ENCODE measurements at places on chromosomes 1 and 21.

- DNase-seq: peak; percentile 67
Observed at GRCh38 chr1:20376880-20377494, 86.3 kb downstream of the VWA5B1 start.

GRCh38 chr1:1082776-1083415, 8.8 kb upstream of the RNF223 start:
- DNase-seq: peak; percentile 19

GRCh38 chr1:153805042-153805745, 30.0 kb downstream of the SLC27A3 start:
- DNase-seq: peak; percentile 69

GRCh38 chr1:51572365-51572764, 44.5 kb upstream of the OSBPL9 start:
- no peak for DNase-seq

- no peak for DNase-seq
Observed at GRCh38 chr1:158212320-158212719, 31.6 kb downstream of the CD1D start.

GRCh38 chr1:78437941-78438340, 52.8 kb upstream of the PTGFR start:
- DNase-seq: no peak

GRCh38 chr1:182740120-182740519, 49.5 kb upstream of the NPL start:
- no peak for DNase-seq

DNA sequence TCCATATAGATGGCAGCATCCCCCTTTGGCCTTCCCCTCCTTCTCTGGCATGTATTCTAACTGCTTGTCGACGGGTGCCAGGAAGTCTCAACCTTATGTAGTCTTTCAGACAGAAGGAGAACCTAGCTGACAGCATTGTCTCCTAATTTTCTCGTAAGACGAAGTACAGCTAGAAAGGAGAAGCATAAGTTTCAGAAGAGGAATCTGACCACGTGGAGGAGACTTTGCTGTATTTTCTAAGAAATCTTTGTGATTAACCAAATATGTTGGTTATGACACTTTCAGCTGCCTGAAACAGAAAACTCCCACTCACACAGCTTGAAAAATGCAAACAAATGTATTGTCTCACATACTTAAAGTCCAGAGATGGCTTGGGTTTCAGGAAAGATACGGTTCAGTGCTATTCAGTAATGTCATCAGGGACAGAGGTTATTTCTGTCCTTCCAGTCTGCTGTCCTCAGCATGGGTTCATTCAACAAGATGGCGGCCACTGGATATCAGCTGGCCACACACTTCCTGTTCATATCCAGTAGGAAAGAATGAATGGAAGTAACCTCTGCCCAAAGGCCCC, 109.5 kb upstream of the ZNF648 start:
- no peak for DNase-seq

GRCh38 chr1:12600335-12600734, 17.7 kb downstream of the DHRS3 start:
- no peak for DNase-seq

- no peak for DNase-seq
Observed at GRCh38 chr21:37620401-37620800, 253.8 kb downstream of the DYRK1A start.

DNA sequence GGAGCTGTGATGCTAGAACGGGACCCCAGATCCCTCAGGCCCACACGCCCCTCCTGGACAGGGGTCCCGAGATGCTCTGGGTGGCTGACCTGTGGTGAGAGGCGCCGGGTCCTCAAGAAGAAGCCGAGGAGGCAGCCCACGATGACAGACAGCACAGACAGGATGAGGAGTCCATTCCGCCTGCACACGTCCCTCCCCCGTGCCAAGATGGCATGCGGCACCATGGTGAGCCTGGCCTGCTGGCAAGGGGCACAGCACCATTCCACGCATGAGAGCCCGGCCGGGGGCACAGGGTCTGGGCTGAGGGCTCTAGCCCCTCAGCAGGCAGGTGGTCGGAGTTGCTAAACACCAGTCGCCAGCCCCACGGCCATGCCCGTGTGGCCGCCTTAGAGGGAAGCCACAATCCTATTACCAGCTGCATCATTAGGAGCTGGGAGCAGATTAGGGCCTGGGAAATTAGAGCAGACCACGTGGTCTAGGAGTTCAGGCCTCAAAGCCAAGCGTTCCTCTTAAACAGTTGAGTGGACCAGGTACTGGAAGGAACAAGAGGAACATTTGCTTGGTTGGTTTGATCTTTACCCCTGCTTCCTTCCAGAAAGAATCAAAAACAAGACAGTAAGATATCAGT, at the start of gene SLC1A7:
Gene SLC1A7, minus strand, starts transcription at position 413 of the 628 bp plus-strand sequence. Its CDS starts 189 bp downstream, at position 224.
- no peak for DNase-seq

DNA sequence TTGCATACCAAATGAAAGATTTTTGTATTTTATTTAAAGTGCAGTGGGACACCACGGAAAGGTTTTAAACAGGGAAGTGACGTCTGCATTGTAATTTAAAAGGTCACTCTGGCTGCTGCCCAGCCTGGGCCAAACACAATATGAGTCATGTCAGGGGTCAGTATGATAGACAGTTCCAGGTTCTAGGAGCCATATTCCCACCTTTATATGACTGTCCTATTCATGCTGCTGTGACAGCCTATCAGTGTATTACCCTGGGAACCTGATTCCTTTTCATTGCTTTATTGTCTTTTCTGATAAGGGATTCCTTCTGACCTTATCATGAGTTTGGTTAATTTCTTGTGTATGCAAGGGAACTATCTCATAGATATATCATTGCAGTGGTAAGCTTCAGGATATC, 5.3 kb downstream of the VANGL1 start:
- DNase-seq: no peak

GRCh38 chr1:198497326-198498102, 43.0 kb downstream of the ATP6V1G3 start:
- DNase-seq: no peak

DNA sequence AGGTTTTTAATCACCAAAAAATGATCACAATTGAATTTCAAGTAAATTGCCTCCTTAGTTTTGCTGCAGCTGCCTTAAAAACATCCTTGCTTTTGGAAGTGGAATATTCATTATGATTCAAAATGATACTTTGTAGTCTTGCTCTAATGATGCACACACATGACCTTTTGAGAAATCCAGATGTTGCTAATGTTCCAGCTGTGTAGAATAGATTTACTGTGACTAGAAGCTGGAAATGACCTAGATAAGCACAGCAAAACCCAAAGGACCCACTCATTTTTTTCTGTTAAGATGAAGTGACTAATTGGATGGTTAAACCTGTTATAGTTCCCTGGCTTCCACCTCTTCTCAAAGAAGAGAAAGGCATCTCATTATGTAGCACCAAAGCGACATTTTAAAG, 64.6 kb upstream of the RALGPS2 start:
- DNase-seq: no peak

DNA sequence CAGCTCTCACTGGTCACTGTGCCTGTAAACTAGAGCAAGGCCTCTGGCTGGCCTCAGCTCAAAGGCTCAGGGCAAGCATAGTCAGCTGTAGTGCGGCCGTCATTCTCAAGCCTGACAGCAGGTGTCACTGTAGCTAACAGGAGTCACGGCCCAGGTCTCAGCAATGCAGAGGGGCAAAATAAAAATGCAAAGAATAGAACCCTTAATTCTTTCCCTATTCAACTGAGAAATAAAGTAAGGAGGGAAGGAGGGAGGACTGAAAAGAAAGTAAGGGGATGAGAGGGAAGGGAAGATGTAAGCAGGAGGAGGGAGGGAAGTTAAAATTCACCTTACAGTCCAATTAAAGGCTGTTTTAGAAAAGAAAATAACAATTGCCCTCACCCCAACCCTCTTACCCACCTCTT, 106.1 kb downstream of the KIAA0319L start:
- DNase-seq: peak; percentile 87

- no peak for DNase-seq
Observed at GRCh38 chr1:204904228-204904810, 33.7 kb downstream of the NFASC start.

GRCh38 chr1:161115132-161115711, 2.6 kb downstream of the PFDN2 start:
- no peak for DNase-seq

GRCh38 chr1:175129644-175129996, 62.0 kb downstream of the TNN start:
- DNase-seq: no peak

GRCh38 chr1:26839339-26839722, 12.8 kb downstream of the ZDHHC18 start:
- DNase-seq: no peak

DNA sequence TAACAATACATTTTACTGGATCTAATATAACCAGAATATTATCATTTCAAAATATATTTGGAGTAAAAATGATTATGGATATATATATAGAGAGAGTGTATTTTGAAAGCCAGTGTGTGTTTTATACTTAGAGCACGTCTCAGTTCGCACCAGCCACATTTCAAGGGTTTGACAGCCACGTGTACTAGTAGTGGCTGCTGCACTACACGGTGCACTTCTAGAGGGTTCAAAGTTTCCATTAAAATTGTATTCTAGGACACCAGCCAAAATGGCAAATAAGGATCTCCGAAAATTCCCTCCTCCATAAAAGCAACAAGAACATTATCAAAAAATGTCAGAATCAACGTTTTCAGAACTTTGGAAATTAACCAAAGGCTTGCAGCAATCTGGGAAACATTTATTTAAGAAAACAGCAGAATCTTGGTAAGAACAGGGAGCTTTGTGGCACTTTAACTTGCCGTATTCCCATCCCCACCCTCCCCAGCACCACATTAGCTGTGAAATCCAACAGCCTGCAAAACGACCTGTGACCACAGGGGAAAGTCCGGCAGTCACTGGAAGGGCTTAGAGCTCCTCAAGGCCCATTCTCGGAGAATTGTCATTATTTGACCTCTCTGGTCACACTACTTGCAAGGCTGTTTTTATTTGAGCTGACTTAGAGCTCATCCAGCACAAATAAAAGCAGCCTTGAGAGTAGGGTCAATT, 33.5 kb upstream of the MRPS6 start:
- no peak for DNase-seq

DNA sequence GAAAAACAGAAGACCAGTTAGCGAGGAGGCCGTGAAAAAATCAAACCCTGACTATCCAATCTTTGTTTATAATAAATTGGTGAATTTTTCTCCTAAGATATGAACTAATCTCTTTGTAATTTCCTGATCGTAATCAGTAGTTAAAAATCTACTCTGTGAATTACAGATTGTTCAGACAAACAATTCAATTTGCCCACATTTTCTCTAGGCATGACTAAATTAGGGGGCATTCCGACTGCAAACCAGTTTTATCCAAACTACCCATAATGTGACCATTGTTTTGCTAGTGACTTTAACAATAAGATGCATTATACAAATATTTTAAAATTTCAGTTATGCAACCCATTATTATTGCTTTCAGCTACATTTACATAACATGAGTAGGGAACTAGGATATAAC, 546.9 kb upstream of the ADAMTS5 start:
- DNase-seq: no peak

GRCh38 chr1:4108331-4108730, 208.3 kb upstream of the C1orf174 start:
- no peak for DNase-seq

DNA sequence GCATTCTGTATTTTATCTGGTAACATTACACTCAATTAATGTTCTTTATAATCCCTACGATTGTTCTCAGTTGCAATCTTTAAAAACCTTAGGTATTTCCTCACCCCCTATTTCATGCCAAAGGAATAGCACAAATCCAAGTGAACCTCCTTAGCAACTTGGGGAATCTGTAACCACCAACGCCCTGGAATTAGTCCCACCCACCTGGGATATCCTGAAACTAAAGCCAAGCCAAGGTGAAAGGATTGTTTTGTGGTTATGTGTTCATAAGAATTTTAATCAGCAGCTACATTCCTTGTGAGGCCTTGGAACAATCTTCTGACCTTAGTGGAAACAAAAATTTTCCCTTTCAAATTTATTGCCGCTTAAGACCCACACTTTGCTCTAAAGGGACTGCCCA, 908.7 kb downstream of the TTLL7 start:
- DNase-seq: no peak

DNA sequence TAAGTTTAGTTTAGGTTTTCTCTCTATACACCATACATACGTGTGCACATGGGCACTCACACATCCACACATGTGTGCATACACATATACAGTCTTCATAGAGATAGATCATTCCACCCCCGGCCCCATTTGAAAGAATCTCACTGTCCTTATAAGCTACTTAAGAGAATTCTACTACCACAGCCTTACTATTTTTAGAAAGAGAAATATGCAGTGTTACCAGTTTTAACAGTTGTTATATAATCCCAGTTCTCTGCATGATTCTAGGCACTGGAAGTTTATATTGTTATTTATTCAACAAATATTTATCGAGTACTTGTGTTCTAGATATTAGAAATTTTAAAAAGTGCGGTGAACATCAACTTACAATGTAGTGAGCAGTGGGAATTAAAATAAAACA, 41.5 kb downstream of the KCTD3 start:
- DNase-seq: no peak
